Activated T-helper 1 cell treated with anti-CD3 and anti-CD28 coated beads, Interleukin-2, amount 50 U/mL, for 16 hours (primary cell): ENCODE measurements at places on chromosomes 1 and 21.

DNA sequence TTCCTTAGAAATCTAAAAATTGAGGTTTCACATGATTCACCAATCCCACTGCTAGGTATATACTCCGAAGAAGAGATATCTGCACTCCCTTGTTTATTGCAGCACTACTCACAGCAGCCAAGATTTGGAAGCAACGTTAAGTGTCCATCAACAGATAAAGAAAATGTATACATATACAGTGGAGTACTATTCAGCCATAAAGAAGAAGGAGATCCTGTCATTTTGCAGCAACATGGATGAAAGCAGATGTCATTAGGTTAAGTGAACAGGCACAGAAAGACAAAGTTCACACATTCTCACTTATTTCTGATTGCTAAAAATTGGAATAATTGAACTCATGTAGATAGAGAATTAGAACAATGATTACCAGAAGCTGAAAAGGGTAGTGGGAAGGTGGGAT is 56.4 kb downstream of the RABGAP1L start:
- no peak for DNase-seq

DNA sequence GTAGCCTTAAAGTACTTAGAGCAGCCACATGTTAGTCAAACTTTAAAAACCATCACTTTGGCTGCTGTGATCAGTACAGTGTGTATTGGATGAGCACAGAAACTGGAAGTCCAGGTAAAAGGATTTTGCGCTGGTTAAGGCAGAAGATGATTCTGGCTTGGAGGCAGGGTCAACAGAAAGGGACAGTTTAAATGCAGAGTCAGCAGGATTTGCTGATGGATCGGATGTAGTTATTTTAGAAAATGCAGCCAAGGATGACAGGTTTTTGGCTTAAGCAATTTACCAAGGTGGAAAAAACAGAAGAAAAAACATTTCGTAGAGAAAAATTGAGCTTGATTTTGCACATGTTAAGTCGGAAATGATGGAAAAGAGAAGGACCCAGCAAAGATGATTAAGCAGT is 45.9 kb upstream of the MORC3 start:
- no peak for DNase-seq

DNA sequence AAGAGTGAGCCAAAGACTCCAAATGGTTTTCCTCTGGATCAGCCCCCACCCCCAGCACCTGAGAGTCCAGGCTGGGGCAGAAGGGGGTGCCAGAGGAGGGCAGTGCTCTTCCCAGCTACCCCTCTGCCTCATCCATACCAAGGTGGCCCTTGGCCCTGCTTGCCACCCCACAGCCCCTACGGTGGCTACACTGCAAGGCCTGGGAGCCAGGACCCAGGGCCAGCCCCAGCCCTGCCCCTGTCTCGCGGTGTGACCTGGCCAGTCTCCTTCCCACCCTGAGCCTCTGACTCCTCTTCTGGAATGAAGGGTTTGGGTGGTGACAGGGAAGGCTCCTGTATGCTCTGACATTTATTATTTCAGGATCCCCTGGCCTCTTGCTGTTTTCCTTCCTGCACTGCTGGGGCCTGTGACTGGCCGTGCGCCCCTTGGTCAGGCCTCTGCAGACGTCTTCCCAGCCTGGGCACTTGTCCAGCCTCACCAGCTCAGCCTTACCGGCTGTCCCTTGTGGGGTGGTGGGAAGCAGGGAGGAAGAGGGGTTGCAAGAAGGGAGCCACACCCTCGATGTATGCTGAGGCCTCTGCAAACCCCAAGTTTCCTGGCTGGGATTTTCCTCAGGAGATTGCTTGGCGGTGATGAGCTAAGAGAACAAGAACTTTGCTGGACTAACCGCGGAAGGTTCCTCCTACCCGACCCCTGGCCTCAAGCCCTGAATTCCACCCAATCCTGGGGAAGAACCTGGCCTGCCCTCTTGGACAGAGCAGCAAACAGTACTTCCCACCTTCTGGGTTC is 13.5 kb downstream of the ASAP3 start:
- no peak for DNase-seq

GRCh38 chr21:45262616-45263015 is 25.1 kb downstream of the POFUT2 start:
- no peak for DNase-seq

- DNase-seq, result no peak
Observed at GRCh38 chr1:93704052-93704451, 22.4 kb upstream of the BCAR3 start.

DNA sequence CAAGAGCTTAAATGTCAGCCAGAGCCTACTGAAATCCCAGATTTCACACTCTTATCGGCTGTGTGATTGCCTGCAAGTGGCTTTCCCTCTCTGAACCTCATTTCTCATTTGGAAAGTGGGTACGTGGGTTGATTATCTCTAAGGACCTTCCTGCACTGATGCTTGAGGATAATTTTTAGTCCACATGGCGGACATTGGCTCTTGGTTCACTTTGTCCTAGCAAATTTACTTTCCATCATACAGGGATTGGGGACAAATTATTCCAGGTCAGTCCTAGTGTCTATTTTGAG is 111.6 kb downstream of the ACTL8 start:
- no peak for DNase-seq

GRCh38 chr1:161021165-161021969 is 415 bp upstream of the F11R start:
- DNase-seq, result peak; percentile 85

- DNase-seq, result no peak
Observed at GRCh38 chr1:17834561-17835100, 79.5 kb downstream of the ACTL8 start.

DNA sequence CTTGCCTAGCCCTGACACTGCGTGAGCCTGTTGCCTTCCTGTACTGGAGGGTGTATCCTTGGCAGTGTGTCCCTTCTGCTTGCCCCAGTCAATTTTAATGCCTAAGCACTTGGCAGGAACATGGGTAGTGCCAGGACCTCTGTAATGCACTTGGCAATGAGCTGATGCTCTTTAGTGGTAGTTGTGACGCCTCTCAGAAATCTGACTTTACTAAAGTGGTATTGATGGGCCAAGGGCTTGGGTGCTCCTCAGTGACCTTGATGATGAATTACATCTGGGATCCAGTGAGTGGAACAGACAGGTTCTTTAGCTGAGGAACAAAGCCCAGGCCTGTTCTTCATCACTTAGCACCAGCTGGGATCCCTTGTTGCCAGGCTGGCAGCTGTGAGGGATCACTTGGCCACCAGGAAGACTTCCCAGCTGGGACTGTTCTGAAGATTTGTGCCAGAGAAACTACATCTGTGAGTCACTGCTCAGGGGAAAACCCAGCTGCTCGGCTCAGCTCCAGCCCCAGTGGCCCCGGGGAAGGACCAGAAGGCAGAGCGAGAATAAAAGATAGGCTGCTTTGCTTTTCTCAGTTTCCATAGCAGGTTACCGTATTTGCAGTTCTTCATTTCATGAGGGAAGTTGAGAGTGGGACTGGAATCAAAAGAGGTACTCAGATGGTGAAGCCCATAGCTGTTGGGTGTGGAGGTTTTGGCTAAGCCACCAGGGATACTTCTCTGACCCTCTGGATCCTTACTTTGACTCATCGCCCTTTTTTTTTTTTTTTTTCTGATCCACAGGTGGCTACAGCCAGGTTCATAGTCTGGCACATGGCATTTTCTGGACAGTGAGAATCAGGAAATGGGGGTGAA is 28.5 kb upstream of the KCNA2 start:
- DNase-seq, result no peak

- no peak for DNase-seq
Observed at GRCh38 chr1:218496561-218496960, 151.4 kb downstream of the TGFB2 start.

- no peak for DNase-seq
Observed at GRCh38 chr1:168235548-168235885, 9.7 kb downstream of the SFT2D2 start.

DNA sequence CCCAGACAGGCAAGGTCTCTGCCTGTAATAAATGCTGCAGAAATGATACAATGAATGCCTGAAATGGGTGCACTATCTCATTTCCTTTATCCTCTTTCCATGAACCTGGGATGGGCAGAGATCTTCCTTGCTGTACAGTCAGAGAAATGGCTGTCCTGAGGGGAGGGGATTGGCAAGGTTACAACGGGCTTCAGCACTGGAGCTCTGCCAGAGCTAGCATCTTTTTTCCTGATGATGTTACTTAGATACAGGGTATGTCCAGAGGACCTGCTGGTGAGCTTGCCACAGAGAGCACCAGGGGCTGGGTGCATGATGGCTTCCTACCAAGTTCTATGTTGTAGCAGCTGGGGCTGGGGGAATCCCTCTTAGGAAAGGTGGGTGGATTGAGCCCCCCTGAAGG is 115.1 kb downstream of the PLXNA2 start:
- no peak for DNase-seq

GRCh38 chr1:29504196-29504595 is 267.9 kb downstream of the PTPRU start:
- DNase-seq, result no peak

DNA sequence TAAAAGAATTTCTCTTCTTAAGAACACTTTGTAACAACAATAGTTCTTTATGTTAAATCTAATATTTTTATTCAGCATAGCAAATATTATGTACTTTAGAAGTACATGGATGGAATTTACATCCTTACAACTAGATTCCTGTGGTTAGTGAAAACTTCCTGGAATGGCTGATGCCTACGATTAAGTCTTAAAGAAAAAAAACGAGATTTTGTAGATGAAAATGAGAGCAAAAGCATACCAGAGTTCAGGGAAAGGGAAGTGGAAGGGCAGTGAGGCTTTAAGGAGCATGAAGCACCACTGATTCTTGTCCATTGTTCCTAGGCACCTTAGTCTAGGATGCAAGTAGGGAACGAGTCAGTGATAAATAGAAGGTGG is 26.7 kb downstream of the CFH start:
- DNase-seq, result no peak

DNA sequence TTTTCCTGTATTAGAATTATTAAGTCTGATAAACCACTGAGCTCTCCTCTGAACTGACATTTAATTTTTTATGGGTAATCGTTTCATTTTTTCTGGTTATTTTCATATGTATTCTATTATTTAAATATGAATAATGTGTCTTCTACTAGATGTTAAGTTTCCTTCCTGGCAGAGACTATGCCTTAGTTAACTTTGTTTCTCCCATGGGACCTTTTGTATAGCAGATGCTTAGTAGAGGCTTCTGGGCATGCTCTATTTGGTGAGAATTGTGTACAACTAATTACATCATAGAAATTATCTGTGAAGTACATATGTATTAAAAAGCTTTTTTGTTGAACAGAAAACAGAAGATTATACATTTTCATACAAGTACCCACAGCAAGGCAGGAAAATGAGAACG is 23.4 kb downstream of the CTBS start:
- no peak for DNase-seq

DNA sequence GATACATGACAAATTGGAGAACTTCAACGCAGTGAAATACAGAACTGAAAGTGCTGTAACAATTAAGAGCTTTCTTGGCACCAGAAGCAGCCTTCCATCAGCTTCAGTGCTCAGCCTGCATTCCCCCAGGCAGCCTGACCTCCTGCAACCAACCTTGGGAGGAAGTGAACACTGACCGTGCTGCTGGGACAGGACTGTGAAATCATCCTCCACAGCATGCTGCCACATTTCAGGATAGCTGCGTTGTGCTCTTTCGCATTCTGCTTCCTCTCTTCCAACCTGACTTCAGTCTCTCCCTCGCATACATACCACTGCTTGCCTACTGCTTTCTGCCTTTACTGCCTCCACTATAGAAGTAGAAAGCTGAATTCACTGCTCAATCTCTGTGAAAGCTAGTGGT is 388.6 kb downstream of the RWDD3 start:
- DNase-seq, result no peak
